ENCODE measurements at places on chromosomes 5 and 9.
A peak's percentile ranks its signal among the peaks of the same experiment; 100 is the strongest.

DNA sequence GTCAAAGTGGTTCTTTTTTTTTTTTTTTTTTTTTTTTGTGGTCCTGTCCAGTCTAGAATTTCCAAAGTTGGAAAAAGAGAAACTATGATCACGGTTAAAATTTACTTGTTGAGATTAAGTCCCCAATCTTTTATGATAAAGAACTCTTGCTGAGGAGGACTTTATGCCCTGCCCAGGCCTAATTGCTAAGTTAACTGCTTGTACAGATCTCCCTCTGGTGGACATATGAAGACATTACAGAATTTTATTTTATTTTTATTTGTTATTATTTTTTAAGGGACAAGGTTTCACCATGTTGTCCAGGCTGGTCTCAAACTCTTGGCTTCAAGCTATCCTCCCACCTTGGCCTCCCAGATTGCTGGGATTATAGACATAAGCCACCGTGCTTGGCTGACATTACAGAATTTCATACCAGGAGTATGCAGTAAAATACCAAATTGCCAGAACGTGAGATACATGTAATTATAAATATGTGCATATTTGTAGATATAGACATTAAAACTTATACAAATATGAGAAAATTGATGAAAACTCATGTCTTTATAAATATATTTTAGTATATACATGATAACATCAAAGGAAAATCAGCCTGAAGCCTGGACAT, 91.2 kb downstream of the RFK start:
- DNase-seq: no peak

- DNase-seq: no peak
Measured at GRCh38 chr5:154002511-154003020, 36.1 kb downstream of the FAM114A2 start.

GRCh38 chr9:3508521-3509291, 17.1 kb downstream of the RFX3 start:
- DNase-seq: peak; percentile 41

- no peak for DNase-seq
Measured at GRCh38 chr5:139022528-139022927, 147.4 kb upstream of the LRRTM2 start.

- DNase-seq: no peak
Measured at GRCh38 chr5:73792687-73793320, 166.8 kb downstream of the ARHGEF28 start.

DNA sequence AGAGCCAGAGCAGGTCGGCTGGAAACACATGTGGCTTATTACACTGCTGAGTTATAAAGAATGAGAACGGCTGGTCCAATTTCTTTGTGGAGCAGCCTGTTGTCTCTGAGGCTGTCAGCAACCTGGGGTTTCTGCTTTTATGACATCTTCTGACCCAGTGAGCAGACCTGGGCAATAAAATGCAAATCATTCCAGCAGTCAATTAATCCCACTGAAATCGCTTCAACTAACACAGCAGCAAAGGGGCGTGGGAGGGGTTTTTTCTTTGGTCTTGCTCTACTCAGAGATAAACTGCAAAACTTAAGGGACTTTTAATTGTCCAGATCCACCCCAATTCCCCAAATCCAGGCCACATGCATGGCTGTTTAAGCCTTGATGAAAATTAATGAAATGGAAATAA, 215.7 kb downstream of the SLIT3 start:
- no peak for DNase-seq

GRCh38 chr5:9423571-9423970, 122.3 kb downstream of the SEMA5A start:
- DNase-seq: no peak

DNA sequence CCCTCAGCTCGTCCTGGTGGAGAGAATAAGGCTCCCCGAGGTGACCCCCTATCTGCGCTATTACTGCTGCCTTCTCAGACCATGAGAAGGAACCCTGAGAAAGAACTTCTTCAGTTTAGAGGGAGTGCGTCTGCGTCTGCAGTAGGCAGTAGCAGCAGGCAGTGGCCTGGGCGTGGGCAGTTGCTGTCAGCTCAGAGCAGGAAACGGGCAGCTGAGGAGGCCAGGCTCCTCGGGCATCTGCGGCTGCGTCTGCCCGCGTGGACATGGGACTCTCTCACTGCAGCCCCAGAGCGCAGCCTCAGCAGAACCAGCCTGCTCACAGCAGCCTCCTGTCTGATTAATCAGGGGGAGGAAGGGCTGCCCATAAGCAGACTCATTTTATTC, 49.8 kb upstream of the FCN1 start:
- DNase-seq: no peak

DNA sequence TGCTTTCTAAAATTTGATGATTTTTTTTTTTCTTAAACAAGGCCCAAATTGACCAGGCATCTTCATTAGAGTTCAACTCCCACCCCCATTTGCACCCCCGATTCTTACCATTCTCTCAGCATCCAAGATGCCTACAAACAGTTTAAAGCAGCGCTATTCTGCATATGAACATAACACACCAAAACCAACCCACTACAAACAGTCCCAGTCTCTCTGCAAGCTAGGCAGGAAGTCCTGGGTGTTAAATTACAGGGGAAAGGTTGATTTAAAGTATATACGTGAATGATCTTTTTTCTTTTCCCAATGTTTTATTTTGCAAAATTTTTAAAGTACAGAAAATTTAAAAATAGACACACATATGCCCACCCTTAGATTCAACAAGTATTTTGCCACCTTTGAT, 127.0 kb downstream of the ADAMTS12 start:
- no peak for DNase-seq

GRCh38 chr5:1480217-1480616, 35.0 kb upstream of the SLC6A3 start:
- DNase-seq: no peak

DNA sequence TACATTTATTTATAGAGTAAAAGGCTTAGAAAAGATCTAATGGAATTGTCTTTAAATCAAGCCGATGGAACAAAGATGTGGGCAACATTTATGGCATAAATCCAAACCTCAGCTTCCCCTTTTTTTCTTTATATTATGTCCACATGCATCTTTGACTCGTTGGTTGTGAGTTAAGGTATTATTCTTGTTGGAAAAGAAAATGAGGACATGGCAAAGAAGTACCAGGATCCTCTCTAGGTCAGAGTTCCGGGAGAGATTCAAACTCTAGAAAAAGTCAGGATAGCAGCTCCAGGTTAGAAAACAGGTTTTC, 508 bp upstream of the NME5 start:
- DNase-seq: no peak

DNA sequence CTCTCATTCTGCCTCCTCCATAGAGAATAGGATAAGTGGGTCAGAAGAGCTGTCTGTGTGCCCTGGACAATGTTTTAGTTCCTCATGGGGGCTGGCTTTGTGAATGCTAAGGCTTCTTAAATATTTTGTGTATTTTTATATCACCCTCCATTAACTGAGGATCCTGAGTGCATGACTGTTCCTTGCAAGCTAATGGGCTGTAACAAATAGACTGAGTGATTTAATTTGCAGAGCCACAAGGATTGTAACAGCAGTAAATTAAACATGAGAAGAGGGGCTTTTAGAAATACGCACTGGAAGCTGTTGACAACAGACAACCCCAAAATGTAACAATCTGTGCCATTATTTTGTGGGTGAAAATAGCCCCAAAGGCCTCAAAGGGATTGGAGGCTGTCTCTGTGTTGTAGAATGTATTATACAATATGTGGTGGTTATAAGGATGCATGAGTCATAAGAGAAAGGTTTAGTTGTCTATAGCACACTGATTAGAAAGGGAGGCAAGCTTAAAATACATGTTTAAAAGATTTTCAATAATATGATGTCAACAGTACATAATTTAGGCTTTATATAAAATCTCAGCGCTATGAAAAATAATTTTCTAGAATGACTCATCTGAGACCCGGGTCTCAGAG, 152.7 kb upstream of the ACTBL2 start:
- DNase-seq: no peak

DNA sequence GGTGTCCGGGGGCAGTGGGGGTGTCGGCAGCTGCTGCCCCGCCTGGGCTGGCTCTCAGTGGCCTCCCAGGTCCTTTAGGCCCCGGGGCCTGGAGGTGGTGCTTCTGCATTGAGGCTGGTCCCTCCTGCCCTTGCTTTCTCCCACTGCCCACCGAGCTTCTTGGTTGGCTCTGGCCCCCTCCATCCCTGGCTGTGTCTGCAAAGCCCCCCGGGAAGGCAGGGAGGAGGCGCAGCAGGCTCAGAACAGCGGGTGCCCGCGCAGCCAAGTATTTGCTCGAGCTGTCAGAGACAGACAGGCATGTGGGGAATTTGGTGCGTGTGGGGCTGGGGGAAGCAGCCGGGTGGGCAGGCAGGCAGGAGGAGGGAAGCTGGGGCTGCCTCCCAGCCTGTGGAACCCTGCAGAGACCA, 11.5 kb downstream of the CXXC5 start:
- DNase-seq: no peak

GRCh38 chr5:14417276-14417730, 164.3 kb upstream of the OTULINL start:
- DNase-seq: no peak

GRCh38 chr9:94157050-94157801, 73.0 kb downstream of the PTPDC1 start:
- no peak for DNase-seq

DNA sequence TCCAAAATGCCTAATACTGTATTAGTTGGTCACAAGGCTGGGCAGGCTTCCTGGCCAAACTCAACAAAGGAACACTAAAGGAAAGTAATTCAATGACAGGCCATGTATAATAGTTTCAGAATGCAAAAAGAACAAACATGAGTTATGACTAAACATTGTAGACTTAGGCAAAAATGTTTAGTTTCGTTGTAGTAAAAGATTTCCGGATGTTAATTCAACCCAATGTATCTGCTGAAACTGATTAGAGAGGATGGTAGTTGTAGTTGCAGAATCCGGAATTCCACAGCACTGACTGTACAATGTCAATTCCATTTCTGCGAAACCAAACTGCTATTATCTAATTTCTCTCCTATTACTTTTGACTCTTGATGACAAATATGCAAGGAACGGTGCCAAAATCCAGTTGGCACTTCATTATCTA, 117.9 kb upstream of the FST start:
- DNase-seq: no peak

GRCh38 chr9:130022566-130023143, 20.3 kb downstream of the FNBP1 start:
- no peak for DNase-seq

DNA sequence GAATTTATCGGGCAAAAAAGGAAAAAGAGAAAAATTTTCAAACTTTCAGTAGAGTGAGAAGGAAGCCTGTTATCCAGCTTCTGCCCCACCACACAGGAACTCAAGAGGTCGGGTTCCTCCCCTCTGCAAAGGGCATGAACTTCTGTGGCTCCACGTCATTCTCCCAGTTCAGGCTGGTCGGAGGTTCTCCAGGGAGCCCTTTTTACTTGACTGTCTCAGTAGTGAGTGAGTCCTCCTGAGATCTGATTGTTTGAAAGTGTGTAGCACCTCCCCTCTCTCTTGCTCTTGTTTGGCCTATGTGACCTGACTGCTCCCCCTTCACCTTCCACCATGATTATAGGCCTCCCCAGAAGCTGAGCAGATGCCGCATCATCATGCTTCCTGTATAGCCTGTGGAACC, 9.7 kb downstream of the SPINK1 start:
- no peak for DNase-seq

- no peak for DNase-seq
Measured at GRCh38 chr5:172436879-172437369, 17.4 kb downstream of the SH3PXD2B start.

DNA sequence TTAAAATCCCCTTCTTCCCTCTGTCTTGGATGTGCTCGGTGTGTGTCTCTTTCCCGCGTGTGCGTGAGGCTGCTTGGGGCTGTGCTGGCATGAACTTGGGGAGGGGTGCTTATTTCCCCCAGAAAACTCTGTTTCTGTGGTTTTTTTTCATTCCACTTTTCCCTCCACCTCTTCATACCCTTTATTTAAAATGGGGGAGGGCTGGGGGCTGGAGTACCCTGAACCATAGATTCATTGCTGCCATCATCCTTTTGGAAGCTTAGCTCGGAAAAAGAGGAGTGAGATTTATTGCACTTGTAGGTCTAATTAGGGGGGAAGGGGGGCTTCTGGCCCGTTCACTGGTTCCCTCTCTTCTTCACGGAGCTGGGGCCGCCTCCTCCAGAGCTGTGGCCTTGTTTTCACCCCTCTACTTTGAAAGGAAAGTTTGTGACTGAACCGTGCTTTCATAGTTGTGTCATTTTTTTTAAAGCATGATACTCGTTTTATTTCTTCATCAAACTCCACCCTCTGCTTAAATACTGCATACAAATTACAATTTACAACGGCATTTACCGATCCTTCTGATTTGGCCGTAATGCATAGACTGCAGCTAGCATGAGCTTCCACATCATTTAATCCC, 2.9 kb downstream of the NR2F1 start:
- no peak for DNase-seq

GRCh38 chr5:55691265-55692105, 20.6 kb downstream of the SLC38A9 start:
- no peak for DNase-seq

DNA sequence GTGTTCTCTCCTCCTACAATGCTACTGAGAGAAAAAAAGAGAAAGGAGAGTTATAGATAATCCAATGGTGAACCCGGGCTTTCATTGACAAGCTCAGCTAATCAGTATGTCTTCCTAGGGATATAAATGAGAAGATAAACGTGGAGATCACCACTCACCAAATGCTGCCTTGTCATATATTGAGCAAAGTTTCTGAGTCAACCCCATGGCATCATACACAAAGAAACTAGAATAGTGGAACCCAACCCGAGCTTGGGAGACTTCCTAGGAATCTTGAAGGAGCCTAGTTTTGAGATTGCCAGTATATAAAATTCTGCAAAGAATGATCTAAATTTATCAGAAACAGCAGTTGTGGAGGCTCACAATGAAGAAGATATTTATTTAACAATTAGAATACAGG, 47.8 kb downstream of the PTPN3 start:
- no peak for DNase-seq

- DNase-seq: no peak
Measured at GRCh38 chr5:89504051-89504450, 621.1 kb upstream of the MEF2C start.

DNA sequence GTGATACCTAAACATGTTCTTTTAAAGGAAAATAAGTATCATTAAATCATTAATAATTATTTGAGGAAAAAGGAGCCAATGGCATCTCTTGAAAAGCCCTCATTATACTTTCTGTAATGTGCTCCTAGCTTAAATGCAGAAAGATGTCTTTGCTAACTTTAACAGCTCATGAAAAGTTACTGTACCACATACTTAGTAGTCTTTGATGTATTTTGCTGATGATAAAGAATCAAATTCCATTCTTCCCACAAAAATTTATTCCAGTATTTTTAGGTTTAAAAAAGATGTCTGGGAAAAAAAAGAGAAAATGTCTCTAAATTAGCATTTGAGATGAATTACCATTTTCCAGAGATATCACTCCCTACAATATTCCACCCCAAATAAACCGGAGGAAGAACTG, 112.5 kb downstream of the PPP2R2B start:
- DNase-seq: no peak

GRCh38 chr5:36507332-36507952, 99.0 kb upstream of the SLC1A3 start:
- peak; percentile 10 for DNase-seq

DNA sequence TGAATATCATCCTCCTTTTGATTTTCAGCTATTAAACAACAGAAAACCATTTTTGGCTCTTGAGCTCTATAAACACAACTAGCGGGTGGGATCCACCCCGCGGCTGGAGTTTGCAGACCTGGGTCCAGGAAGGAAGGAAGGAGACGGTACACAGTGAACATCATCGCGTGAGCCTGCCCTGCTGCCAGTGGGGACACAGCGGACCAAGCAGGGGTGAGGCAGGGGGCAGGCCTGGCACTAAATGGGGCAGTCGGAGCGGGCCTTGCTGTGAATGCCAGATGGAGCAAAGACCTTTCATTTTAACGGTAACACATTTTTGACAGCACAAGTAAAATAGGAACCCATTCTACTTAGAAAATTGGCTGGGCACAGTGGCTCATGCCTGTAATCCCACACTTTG, 14.4 kb downstream of the TSPAN17 start:
- no peak for DNase-seq

- no peak for DNase-seq
Measured at GRCh38 chr5:6716629-6717149, 3.5 kb downstream of the TENT4A start.

All from NCI-H1417 treated with DMSO at 0.1 percent for 48 hours (cell line).